ENCODE measurements at places on chromosomes 3 and 15.
A peak's percentile ranks its signal among the peaks of the same experiment; 100 is the strongest.

- DNase-seq: no peak
Measured at GRCh38 chr15:64691896-64692565, 83.4 kb downstream of the RBPMS2 start.

- DNase-seq: no peak
Measured at GRCh38 chr3:118818386-118818785, 216.3 kb downstream of the IGSF11 start.

DNA sequence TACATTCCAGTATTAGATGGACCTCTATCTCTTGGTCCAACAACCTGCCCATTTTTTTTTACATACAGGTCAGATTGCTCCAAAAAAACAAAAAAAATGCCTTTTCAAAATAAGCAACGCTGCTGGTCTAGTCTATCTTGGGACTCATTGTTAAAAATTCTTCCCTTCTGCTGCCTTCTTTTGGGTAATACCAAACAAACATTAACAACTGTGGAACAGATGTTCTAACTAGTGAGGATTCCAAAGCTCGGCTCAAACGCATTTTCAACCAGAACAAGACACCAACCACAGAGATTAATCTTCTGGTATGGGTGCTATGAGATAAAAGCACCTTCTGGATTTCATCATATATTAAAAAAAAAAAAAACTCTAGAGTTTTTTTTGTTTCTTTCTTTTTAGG lies 24.7 kb downstream of the ARHGAP31 start:
- DNase-seq: peak; percentile 91

GRCh38 chr15:84598250-84598649 lies 2.6 kb upstream of the ZSCAN2 start:
- DNase-seq: no peak

- no peak for DNase-seq
Measured at GRCh38 chr3:196216681-196217211, 412 bp downstream of the SLC51A start.

GRCh38 chr15:46344915-46345314 lies 710.1 kb downstream of the SQOR start:
- DNase-seq: no peak

- no peak for DNase-seq
Measured at GRCh38 chr3:377158-377561, 180.6 kb downstream of the CHL1 start.

GRCh38 chr3:71703797-71704196 lies 21.4 kb downstream of the EIF4E3 start:
- no peak for DNase-seq

- DNase-seq: no peak
Measured at GRCh38 chr15:77753281-77753873, 120.7 kb upstream of the LINGO1 start.

DNA sequence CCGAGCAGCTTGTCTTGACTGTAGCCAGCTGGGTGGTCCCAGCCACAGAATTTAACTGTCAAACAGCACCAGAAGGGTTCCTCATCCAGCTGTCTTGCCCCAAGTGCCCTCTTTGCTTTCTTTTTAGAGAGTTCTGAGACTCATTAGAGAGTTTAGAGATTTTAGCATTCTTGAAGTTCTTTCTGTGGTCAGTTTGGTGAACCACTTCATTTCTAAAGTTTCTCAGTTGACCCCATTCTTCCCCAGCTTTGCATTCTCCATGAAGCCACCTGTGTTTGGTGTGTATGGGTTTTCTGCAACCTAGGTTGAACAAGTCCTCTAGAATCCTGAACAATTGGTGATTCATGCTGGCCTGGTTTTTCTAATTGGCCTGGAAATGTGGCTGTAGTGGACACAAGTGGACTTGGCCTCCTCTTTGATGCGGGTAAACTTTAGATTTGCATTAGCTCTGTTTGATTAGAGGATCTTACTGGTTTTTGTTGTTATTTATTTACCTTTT lies 33.7 kb downstream of the FLNB start:
- peak; percentile 90 for DNase-seq
